Stimulated activated CD4-positive, alpha-beta T cell treated with anti-CD3 and anti-CD28 coated beads, Interleukin-12 subunit alpha, Interleukin-12 subunit beta, amount 100 ng/mL, for 24 hours (primary cell): ENCODE measurements at places on chromosomes 6 and 20.

- DNase-seq = no peak
Measured at GRCh38 chr6:155232848-155233247, 31.0 kb upstream of the CLDN20 start.

DNA sequence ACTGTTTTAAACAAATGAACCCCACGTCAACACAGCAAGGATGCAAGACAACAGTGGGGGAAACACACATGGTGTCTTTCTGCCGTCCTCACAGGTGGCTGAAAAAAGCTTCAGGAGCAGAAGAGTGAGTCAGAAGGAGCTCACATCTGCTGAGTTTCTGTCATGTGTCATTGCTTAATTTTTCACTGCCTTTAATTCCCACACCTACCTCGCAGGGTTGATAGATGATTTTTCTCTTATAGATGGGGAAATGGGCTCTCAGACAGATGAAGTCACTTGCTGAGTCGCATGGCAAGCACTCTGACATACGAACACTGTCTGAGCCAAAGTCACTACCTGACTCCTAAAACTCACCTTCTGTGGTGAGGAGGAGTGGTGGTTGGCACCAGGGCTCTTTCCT lies 28.3 kb upstream of the CARMIL1 start:
- no peak for DNase-seq

- DNase-seq = no peak
Measured at GRCh38 chr6:75244063-75244584, 523 bp upstream of the COX7A2 start.

- no peak for DNase-seq
Measured at GRCh38 chr6:145756170-145756662, 20.9 kb upstream of the EPM2A start.
